Thoracic aorta (tissue), 2 donors: ENCODE measurements at places on chromosomes 11 and 22. TPM values are rescaled to one million over a fixed set of nuclear protein-coding genes. Genes with fewer than 3 reads are reported as not detected.

Gene DRD2
- not detected for total RNA-seq

GRCh38 chr11:111925953-111926352 is 7.2 kb downstream of the C11orf52 start:
- no peak for DNase-seq

- no peak for DNase-seq
These were observed 203.7 kb downstream of the FAM181B start for GRCh38 chr11:82529936-82530335.

DNA sequence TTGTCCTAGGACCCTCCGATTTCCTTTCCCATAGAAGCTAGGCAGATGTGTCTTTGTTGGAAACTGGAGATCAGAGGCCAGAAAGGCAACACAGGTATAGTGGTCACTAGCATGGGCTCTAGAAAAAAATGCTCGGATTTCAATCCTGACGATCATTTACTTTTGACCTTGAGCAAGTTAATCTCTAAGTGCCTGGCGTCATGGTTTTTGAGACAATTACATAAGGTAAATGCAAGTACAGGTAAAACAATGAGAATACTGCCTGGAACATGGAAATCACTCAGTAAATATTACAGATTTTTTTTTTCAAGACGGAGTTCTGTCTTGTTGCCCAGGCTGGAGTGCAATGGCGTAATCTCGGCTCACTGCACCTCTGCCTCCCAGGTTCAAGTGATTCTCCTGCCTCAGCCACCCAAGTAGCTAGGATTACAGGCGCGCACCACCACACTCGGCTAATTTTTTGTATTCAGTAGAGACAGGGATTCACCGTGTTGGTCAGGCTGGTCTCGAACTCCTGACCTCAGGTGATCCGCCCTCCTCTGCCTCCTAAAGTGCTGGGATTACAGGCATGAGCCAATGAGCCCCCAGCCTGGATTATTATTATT is 1.1 kb upstream of the DENND5A start:
- no peak for DNase-seq

GRCh38 chr11:79264284-79264683 is 176.5 kb downstream of the TENM4 start:
- no peak for DNase-seq

Gene TSSK2
- total RNA-seq: not detected

DNA sequence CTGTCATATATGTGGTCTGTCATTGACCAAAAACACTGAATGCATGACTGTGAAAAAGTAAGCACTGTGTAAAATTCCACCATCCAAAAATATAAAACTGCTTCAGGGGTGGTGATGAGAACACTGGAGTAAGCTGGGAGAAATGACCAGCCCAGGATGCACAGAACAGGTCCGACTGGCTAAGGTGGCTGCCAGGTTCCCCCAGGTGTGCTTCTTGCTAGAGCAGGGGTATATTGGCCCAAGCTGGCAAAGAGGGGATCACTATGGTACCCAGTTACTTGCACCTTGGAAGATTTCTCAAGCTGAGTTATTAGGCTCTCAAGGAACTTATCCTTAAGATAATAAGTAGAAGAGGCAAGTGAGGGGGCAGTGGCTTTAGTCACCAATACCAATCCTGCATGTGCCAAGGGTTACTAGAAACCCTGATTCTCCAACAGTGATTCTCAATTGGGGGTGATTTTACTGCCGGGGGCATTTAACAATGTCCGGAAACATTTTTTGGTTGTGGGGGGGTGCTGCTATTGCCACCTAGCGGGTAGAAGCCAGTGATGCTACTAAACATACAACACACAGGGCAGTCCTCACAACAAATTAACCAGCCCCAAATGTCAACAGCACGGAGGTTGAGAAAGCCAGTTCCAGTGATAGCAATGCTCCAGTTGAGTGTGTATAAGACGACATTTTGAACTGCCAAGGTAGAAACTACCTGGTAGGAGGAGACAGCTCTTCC is 15.7 kb downstream of the SNU13 start:
- no peak for DNase-seq

DNA sequence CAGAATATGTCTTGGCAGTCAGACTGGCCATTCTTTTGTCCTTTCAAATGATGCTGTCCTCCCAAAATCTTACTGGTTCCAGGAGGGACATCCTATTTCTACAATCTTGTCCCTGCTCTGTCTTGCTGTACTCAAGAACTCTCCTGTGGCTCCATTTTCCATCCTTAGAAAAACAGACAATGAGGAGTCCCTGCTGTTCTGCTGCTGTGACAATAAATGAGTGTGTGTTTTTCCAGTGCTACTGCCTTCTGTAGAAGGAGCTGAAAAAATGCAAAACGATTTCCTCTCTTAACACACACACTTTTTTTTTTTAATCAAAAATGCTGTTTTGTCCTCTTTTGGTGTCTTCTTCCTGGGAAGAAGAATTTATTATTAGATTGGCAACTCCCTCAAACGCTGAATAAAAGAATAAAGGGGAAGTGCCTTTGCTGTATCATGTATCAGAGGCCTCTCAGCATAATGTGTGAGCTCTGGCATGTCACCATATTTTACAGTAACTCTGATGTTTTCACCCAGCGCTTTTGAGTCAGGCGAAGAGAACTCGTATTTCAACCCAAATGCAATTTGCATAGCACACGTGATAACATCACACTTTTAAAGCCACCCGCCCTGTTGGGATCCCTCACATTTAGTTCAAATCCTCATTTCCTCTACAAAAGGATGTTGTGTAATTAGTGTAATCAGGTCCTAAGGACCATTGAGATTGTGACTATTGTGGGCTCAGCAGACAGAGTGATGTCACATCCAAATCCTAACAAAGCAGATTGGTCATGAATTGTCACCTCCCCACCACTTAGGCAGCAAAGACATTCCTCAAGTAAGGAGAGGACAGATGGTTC is 496.0 kb upstream of the LARGE1 start:
- DNase-seq: no peak

GRCh38 chr11:26096451-26096850 is 235.5 kb upstream of the ANO3 start:
- DNase-seq: no peak

DNA sequence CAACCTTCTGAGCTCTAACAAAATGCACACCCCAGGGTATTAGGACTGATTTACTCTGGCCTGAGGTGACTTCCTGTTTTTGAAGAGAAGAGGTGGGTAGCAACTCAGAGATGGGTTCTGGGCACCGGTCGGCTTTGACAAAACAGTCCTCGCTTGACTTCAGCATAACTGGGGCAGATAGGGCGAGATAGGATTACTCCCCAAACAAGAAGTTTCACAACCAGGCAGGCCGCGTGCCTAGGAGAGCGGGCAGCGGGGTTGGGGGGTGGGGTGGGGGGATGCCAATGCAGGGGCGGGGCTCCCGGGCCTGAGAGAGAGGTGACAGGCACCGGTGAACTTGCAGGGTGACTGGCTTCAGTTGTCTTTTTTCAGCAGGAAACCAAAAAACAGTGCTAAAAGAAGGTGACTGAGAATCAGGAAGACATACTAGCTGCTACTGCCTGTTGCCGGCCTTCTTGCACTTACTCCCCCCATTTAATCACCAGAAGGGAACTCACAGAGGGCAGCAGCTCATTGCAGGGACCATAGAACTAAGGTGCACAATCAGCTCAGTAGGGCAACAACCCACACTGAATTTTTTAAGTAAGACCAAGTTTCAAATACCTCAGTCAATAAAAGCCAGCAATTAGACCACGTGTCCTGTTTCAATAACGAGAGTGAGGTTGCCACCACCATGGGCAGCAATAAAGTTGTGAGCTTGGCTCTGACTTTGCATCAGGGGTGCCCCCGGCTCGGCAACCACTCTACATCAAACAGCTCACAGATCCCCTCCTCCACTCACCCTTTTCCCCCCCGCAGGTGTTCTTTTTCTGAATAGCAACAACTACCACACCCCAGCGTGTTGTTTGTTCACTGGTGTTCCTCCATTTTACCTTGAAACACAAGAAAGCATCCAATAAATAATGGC is 37.2 kb upstream of the ETS1 start:
- DNase-seq: no peak

Gene PSMA1
- 89.1 TPM for total RNA-seq

Gene SEC14L2
- 6.4 TPM for total RNA-seq

DNA sequence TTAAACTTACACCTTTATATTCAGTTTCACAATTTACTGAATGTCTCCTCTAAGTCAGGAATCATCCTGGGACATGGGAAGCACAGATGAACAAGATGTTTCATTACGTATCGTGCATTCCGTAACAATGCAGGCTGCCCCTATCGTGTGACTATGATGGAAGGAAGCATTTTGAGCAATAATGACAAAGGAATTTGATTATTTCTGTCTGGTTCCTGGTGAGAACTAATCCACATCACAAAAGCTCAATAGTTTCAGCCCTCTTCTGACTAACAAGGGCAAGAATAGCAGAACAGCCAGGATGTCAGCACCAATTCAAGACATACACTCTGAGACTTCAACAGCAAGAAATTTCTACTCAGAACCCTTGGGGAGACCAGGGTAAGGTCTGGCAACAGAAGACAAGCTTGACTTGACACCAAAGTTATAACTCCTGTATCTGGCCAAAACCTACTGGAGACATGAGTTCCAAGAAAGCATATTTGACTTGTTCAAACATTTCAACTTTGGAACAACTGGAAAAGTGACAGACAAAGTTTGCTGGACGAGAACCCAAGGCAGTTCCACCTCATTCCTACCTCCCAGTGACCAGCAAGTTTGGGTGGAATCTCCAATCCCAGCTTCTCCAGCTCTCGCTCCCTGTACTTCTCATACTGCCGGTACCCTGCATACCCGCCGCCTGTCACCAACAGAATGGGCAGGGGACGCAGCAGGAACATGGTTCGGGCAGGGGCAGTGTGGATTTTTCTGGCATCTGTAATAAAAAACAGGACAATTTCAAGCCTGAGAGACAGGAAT is 14.3 kb downstream of the PISD start:
- DNase-seq: no peak

- no peak for DNase-seq
These were observed 17.6 kb upstream of the ASCC2 start for GRCh38 chr22:29855611-29856181.

DNA sequence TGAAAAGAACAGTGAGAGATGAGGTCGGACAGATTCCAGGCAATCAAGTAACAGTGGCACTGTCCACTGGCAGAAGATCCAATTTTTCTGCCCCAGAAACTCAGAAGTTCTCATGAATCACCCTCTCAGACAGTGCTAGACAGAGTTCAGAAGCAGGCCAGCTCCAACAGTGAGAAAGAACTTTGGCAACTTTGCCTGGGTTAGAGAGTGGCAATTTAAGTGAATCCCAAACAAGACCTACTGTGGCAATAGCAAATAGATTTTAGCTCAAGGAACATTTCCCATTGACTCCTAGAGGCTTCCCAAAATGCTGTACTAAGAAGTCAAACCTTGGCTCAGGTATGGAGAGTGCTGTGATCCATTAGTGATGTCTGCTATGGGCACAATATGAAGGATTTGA is 12.3 kb downstream of the CD44 start:
- DNase-seq: no peak

GRCh38 chr22:28986366-28986765 is 75.3 kb downstream of the C22orf31 start:
- no peak for DNase-seq

DNA sequence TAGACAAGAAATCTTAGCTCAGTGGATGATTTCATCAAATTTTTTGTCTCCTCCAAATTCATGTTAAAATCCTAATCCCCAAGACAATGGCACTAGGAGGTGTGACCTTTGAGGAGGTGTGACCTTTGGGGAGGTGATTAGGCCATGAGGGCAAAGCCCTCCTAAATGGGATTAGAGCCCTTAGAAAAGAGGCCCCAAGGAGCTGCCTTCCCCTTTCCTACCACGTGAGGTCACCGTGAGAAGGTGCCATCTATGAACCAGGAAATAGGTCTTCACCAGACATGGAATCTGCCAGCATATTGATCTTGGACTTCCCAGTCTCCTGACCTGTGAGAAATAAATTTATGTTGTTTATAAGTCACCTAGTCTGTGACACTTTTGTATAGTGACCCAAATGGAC is 138.7 kb downstream of the TRIM29 start:
- no peak for DNase-seq

GRCh38 chr11:127037001-127037400 is 36.4 kb upstream of the KIRREL3 start:
- DNase-seq: no peak

Gene LSP1
- 23.6 TPM for total RNA-seq

- DNase-seq: no peak
These were observed 3.8 kb downstream of the USP47 start for GRCh38 chr11:11845551-11845950.

DNA sequence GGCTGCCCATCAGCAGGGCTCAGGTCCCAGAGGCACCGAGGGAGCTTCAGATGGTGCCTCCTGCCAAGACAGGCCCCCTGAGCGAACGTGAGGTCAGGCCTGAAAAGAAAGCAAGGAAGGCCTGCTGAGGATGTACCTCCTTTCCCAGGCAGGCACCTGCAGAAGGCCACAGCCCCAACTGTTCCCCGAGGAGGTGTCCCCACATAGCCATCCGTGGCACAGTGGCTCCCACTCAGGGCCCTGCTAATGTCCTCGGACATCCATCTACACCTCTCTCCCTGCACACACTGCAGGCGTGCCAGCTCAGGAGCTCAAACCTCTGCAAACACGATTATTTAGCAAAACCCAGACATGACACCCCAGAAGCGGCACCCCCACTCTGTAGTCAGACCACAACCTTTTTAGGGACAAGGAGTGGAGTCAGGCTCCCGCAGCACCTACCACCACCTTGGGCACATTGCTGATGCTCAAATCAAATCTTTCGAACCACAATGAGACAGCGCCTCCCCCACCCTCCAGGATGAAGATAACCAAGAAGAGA is 36.9 kb downstream of the SHANK2 start:
- no peak for DNase-seq

- DNase-seq: peak; percentile 51
These were observed 145.2 kb downstream of the FBXO7 start for GRCh38 chr22:32619614-32620426.

DNA sequence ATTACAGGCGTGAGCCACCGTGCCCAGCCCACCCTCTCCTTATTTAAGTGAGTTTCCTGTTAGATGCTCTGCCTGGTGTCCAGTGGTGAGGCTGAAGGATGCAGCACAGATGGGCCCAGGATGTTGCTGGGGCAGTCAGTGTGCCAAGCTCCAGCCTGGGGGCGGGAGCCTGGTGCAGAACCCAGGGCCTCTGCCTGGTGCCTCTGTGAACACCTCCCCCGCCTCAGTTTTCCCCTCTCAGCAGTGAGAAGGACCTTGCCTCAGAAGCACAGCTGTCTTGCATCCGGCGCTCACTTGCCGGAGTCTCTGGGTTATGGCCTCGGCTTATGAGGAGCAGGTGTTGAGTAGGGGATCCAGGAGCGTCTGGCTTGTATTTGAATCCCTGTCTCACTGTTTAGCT is 116.2 kb downstream of the KIAA1671 start:
- DNase-seq: no peak

Gene MEI1
- total RNA-seq: 1.8 TPM

Gene RASGRP2
- total RNA-seq: 89.1 TPM

GRCh38 chr11:128338811-128339210 is 248.5 kb downstream of the ETS1 start:
- DNase-seq: no peak

Gene PAMR1
- total RNA-seq: not detected

Gene MS4A7
- total RNA-seq: 41.8 TPM

Gene USP2
- total RNA-seq: 0.68 TPM
